ENCODE measurements at places on chromosomes 12 and 14.

DNA sequence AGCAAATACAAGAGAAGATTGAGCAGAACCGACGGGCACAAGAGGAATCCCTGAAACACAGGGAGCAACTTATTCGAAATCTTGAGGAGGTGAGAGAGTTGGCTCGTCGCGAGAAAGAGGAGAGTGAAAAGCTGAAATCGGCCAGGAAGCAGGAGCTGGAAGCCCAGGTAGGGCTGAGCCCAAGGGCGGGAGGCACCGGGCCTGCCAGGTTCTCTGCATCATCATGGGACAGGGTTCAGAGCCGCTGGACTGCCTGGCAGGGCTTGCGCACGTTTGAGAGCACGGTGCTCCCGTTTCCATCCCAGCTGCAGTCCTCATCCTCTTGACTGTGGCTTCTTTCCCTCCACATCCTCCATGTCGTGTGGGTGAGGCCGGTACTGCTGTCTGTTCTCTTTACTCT is 14.4 kb downstream of the TCHP start:
- no peaks in the 10 kb centered on the region for H3K27me3 ChIP-seq
- no peaks in the 10 kb centered on the region for H3K4me1 ChIP-seq
- no peak for DNase-seq
- no peak overlapping the region for H3K4me3 ChIP-seq
- H3K27ac ChIP-seq, result no peak overlapping the region

DNA sequence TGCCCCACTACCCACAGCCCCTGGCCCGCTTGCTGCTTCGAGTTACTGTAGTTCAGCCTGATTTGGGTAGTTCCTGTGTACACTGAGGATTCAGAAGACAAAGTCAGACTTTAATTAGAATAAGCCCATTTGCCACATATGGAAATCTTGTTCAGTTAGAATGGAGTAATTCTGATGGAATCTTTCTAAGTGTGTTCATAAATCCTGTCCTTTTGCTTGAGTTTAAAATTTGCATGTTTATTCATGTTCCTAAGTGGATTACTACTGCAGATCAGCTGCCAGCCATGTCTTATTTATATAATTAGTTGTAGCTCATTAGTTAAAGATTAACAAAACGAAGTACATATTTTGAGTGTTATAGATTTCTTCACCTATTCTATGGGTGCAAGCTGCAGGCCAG is 504.5 kb downstream of the PCNX1 start:
- H3K4me1 ChIP-seq, result no peaks in the 10 kb centered on the region
- DNase-seq, result no peak
- no peaks in the 10 kb centered on the region for H3K36me3 ChIP-seq
- H3K27ac ChIP-seq, result no peak overlapping the region
- no peak overlapping the region for H3K4me3 ChIP-seq
- no peaks in the 10 kb centered on the region for H3K27me3 ChIP-seq

GRCh38 chr12:116534311-116535121 is 24.7 kb upstream of the MAP1LC3B2 start:
- no peak overlapping the region for H3K27ac ChIP-seq
- peak; percentile 33 for DNase-seq
- peaks cover 3% of the 10 kb centered on the region for H3K4me1 ChIP-seq
- no peak overlapping the region for H3K4me3 ChIP-seq
- no peaks in the 10 kb centered on the region for H3K27me3 ChIP-seq
- no peaks in the 10 kb centered on the region for H3K36me3 ChIP-seq

GRCh38 chr14:53790731-53791500 is 165.7 kb downstream of the BMP4 start:
- H3K27ac ChIP-seq, result no peak overlapping the region
- H3K36me3 ChIP-seq, result no peaks in the 10 kb centered on the region
- no peak overlapping the region for H3K4me3 ChIP-seq
- H3K4me1 ChIP-seq, result no peaks in the 10 kb centered on the region
- H3K27me3 ChIP-seq, result no peaks in the 10 kb centered on the region

- no peak overlapping the region for H3K27ac ChIP-seq
- H3K27me3 ChIP-seq, result no peaks in the 10 kb centered on the region
- no peak for DNase-seq
- no peaks in the 10 kb centered on the region for H3K36me3 ChIP-seq
Observed at GRCh38 chr12:92863251-92863650, 65.8 kb downstream of the EEA1 start.

GRCh38 chr12:119177056-119177325 is 1.7 kb upstream of the HSPB8 start:
- H3K36me3 ChIP-seq, result no peaks in the 10 kb centered on the region
- no peak for DNase-seq
- no peaks in the 10 kb centered on the region for H3K4me1 ChIP-seq
- no peaks in the 10 kb centered on the region for H3K27me3 ChIP-seq
- no peak overlapping the region for H3K4me3 ChIP-seq

- H3K27ac ChIP-seq, result no peak overlapping the region
- no peaks in the 10 kb centered on the region for H3K27me3 ChIP-seq
- H3K36me3 ChIP-seq, result no peaks in the 10 kb centered on the region
- no peak for DNase-seq
- H3K4me3 ChIP-seq, result no peak overlapping the region
Observed at GRCh38 chr12:14986449-14986848, 13.6 kb downstream of the PDE6H start.

DNA sequence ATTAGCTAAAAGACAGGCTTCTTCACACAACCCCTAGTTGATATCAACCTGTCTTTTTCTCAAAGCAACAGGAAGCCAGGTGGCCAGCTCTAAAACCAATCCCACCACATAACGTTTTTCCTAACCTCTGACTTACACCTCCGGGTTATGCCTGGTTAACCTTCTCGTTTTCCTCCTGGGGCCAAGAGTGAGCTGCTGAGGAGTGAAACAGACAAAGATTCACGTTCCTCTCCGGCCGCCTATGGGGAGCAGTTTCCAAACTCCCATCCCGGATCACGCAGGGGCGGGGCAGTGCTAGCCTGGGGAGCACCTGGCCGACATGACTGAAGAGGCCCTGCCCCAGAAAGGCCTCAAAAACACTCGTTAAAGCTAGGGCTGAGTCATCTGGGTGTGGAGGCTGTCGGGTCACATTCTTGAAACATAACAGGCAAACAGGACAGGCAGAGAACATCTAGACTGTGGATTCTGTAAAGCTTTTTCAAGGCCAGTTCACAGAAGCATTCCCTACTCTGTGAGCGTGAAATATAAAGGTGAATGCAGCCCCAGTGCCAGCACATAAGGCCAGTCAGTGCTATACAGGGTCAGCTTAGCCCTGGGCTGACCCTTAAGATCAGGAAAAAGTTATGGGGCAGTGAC is 25.9 kb upstream of the LGALS3 start:
- peaks cover 30% of the 10 kb centered on the region for H3K4me1 ChIP-seq
- H3K27ac ChIP-seq, result peak overlapping the region; percentile 96
- H3K4me3 ChIP-seq, result no peak overlapping the region
- H3K36me3 ChIP-seq, result no peaks in the 10 kb centered on the region

GRCh38 chr14:32469388-32470160 is 140.5 kb downstream of the AKAP6 start:
- peak; percentile 69 for DNase-seq
- no peak overlapping the region for H3K27ac ChIP-seq
- H3K4me1 ChIP-seq, result peaks cover 12% of the 10 kb centered on the region
- H3K27me3 ChIP-seq, result no peaks in the 10 kb centered on the region

DNA sequence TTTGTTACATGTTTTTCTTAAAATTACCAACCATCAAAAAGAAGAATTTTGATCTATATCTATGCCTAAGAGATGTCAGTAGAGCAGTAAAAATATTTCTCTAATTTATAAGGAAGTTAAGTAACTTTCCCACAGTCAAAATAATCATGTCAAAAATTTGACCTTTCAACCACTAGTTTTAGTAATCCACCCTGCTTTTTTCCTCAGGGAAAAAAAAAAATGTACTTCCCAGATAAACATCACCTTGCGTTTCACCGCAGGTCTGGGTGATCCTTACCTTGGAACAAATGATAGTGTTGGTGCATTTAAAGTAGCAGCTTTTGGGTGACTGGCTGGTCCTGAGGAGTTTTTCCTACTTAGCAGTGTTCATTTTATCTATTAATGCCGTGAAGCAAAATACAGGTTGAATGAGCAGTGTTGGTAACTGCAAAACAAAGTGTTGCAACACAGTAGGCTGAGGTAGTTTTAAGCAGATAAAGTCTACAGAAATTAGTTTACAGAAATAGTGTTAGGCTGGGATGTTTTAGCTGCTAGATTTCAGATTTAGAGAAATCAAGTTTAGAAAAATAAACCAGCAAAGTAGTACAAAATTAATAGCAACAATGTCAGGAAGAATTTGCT is 137.2 kb upstream of the DNM1L start:
- no peaks in the 10 kb centered on the region for H3K36me3 ChIP-seq
- no peak overlapping the region for H3K27ac ChIP-seq
- H3K4me3 ChIP-seq, result no peak overlapping the region
- peak; percentile 19 for DNase-seq
- H3K4me1 ChIP-seq, result peaks cover 18% of the 10 kb centered on the region

DNA sequence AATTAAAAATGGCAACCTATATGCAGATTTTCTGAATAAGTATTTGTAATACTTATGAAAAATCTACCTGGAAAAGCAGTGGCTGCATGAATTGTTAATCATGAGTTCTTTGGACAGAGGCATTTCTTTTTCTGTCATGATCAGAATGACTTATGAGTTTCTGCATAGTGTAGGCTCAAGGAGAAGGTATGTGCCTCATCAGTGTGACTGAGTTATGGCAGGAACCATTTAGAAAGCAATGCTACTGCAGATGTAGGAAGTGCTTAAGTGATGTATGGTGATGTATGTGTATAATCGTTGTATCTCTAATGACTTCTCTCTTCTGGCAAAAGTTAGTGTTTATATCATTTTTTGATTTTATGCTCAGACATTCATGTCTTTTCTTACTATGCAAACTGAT is 816.4 kb upstream of the FBXO33 start:
- H3K4me3 ChIP-seq, result no peak overlapping the region
- H3K36me3 ChIP-seq, result no peaks in the 10 kb centered on the region
- DNase-seq, result no peak

- no peaks in the 10 kb centered on the region for H3K36me3 ChIP-seq
- H3K27ac ChIP-seq, result no peak overlapping the region
- DNase-seq, result no peak
- H3K4me1 ChIP-seq, result peaks cover 9% of the 10 kb centered on the region
- no peak overlapping the region for H3K4me3 ChIP-seq
Observed at GRCh38 chr12:96206936-96207662, 12.9 kb downstream of the ELK3 start.
